Suprapubic skin (tissue), 4 donors: ENCODE measurements at places on chromosomes 7 and 10. TPM values are rescaled to one million over a fixed set of nuclear protein-coding genes. Genes with fewer than 3 reads are reported as not detected.
A peak's percentile ranks its signal among the peaks of the same experiment; 100 is the strongest.

Gene TAS2R5
- 1.1 TPM for total RNA-seq

Gene POU6F2
- not detected for total RNA-seq

Gene ZNF736
- total RNA-seq = 28.6 TPM

Gene KCNIP2
- 1.7 TPM for total RNA-seq

Gene HOXA5
- 13.2 TPM for total RNA-seq

Gene CTNNA3
- 0.25 TPM for total RNA-seq

Gene EFCAB10
- not detected for total RNA-seq

Gene EPHB6
- 207 TPM for total RNA-seq

Gene CDC14C
- total RNA-seq = not detected

Gene PRRT4
- total RNA-seq = 13.0 TPM

Gene H2BK1
- total RNA-seq = not detected

Gene ITGB1
- total RNA-seq = 226 TPM

Gene UNCX
- total RNA-seq = not detected

Gene ACSM6
- 4.7 TPM for total RNA-seq

GRCh38 chr7:73984481-73985205 lies 43.3 kb upstream of the ELN start:
- no peak overlapping the region for H3K4me3 ChIP-seq
- DNase-seq = no peak
- peaks cover 4% of the 10 kb centered on the region for H3K4me1 ChIP-seq
- no peak overlapping the region for H3K27ac ChIP-seq

GRCh38 chr7:22386865-22387264 lies 29.9 kb upstream of the RAPGEF5 start:
- no peak overlapping the region for H3K27ac ChIP-seq
- H3K36me3 ChIP-seq = no peaks in the 10 kb centered on the region
- no peaks in the 10 kb centered on the region for H3K4me1 ChIP-seq
- DNase-seq = no peak
- no peaks in the 10 kb centered on the region for H3K27me3 ChIP-seq
- H3K4me3 ChIP-seq = no peak overlapping the region

DNA sequence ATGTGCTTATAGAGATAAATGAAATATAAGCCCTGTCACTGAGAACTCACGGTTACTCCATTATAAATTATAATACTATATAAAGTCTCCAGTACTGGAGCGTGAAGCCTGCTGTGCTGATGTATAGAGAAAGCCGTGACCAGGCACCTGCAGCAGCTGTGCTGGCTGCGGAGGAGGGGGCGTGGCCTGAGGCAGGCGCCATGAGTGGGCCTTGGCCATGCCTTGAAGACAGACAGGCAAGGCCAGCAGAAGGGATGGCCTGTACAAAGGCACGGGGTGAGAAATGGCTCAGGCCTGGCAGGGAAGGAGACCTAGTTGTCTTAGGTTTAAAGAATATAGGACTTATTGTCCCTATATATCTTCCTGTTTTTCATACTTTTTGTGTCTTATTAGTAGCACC lies 218.5 kb upstream of the STK17A start:
- no peaks in the 10 kb centered on the region for H3K36me3 ChIP-seq
- no peak overlapping the region for H3K4me3 ChIP-seq
- no peaks in the 10 kb centered on the region for H3K4me1 ChIP-seq
- DNase-seq = no peak
- no peak overlapping the region for H3K27ac ChIP-seq
- H3K27me3 ChIP-seq = no peaks in the 10 kb centered on the region

DNA sequence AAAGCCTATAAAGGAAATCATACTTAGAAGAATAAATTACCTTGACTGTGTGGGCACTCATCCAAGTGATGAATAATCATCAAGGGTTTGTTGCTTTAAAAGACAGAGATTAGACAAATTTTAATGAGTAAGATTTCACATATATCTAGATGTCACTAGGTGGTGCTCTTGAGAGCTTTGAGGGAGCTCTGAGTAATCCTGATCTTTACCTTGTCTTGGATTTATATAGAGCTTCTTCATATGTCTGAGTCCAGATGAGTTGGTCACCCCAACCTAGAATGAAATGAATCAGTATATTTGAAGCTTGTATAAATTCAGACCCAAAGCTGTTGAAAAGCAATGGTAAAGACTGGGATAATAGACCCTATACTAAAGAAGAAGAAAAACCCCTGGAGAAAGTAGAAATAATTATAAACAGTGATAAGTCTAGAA lies 3.7 kb downstream of the AGR2 start:
- peaks cover 6% of the 10 kb centered on the region for H3K4me1 ChIP-seq
- H3K27ac ChIP-seq = no peak overlapping the region
- no peak for DNase-seq
- no peaks in the 10 kb centered on the region for H3K36me3 ChIP-seq

- no peak overlapping the region for H3K4me3 ChIP-seq
- no peak for DNase-seq
- peaks cover 63% of the 10 kb centered on the region for H3K4me1 ChIP-seq
- H3K27ac ChIP-seq = no peak overlapping the region
Measured at GRCh38 chr7:101165958-101166647, 734 bp upstream of the VGF start.

DNA sequence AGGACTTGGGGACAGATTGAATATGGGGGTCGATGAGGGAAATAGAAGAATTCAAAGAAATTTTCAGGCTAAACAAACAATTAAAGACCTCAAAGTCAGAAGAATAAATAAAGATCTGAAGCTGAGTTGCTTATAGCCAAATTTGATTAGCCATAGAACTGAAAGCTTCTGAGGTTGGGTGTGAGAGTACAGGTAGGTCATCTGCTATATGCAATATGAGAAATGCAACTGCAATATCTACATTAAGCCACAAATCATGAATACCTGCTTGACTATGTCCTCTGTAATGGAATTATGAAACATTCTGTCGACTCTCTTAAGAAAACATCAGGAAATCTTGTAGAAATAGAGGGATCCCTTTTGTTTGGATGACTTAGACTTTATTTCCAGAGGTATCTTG lies 192.1 kb upstream of the PCDH15 start:
- H3K27me3 ChIP-seq = no peaks in the 10 kb centered on the region
- DNase-seq = no peak
- H3K27ac ChIP-seq = no peak overlapping the region
- no peaks in the 10 kb centered on the region for H3K4me1 ChIP-seq

- H3K4me1 ChIP-seq = no peaks in the 10 kb centered on the region
- no peaks in the 10 kb centered on the region for H3K36me3 ChIP-seq
- no peak overlapping the region for H3K27ac ChIP-seq
Measured at GRCh38 chr10:22016046-22016705, 12.6 kb upstream of the DNAJC1 start.

- no peak overlapping the region for H3K27ac ChIP-seq
- H3K36me3 ChIP-seq = no peaks in the 10 kb centered on the region
- no peak overlapping the region for H3K4me3 ChIP-seq
- H3K4me1 ChIP-seq = peaks cover 9% of the 10 kb centered on the region
- peak; percentile 41 for DNase-seq
Measured at GRCh38 chr10:103545366-103545765, 51.9 kb downstream of the NEURL1 start.

- H3K27ac ChIP-seq = no peak overlapping the region
- no peaks in the 10 kb centered on the region for H3K36me3 ChIP-seq
- no peaks in the 10 kb centered on the region for H3K27me3 ChIP-seq
- H3K4me3 ChIP-seq = no peak overlapping the region
- no peak for DNase-seq
Measured at GRCh38 chr10:536371-536925, 153.0 kb downstream of the DIP2C start.

- H3K27me3 ChIP-seq = no peaks in the 10 kb centered on the region
- peaks cover 4% of the 10 kb centered on the region for H3K36me3 ChIP-seq
- no peak for DNase-seq
- no peak overlapping the region for H3K4me3 ChIP-seq
- H3K4me1 ChIP-seq = no peaks in the 10 kb centered on the region
Measured at GRCh38 chr7:135372222-135372621, 137.7 kb downstream of the CNOT4 start.

GRCh38 chr10:133400624-133401424 lies 6.9 kb downstream of the MTG1 start:
- no peaks in the 10 kb centered on the region for H3K27me3 ChIP-seq
- no peaks in the 10 kb centered on the region for H3K4me1 ChIP-seq
- no peak overlapping the region for H3K27ac ChIP-seq

- no peaks in the 10 kb centered on the region for H3K4me1 ChIP-seq
- no peak for DNase-seq
- no peak overlapping the region for H3K27ac ChIP-seq
Measured at GRCh38 chr7:39407137-39407536, 159.1 kb upstream of the YAE1 start.

DNA sequence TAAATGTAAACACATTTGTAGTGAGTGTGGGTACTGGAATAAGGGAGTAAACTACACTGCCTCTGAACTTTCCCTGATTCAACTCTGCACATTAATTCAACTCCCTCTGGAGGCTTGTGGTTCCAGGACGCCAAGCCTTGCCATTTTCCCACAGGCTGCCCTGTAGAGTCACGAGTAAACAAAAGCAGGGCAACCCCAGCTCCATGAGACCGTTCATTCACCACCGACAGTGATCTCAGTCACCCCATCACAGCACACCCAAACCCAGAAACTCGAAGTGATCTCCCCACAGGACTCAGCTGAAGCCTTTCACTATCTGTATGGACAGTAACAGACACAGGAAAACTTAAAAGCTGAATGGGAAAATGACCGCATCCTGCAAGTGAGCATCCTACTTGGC lies 218.8 kb upstream of the FRMD4A start:
- no peak overlapping the region for H3K27ac ChIP-seq
- H3K36me3 ChIP-seq = peaks cover 3% of the 10 kb centered on the region
- no peaks in the 10 kb centered on the region for H3K27me3 ChIP-seq
- no peak overlapping the region for H3K4me3 ChIP-seq

- no peak overlapping the region for H3K4me3 ChIP-seq
- no peak for DNase-seq
- peaks cover 16% of the 10 kb centered on the region for H3K4me1 ChIP-seq
- H3K27me3 ChIP-seq = peaks cover 5% of the 10 kb centered on the region
- H3K27ac ChIP-seq = no peak overlapping the region
- no peaks in the 10 kb centered on the region for H3K36me3 ChIP-seq
Measured at GRCh38 chr7:100489121-100489520, 5.4 kb downstream of the NYAP1 start.

GRCh38 chr10:2051108-2051507 lies 313.8 kb upstream of the ADARB2 start:
- H3K27ac ChIP-seq = no peak overlapping the region
- no peaks in the 10 kb centered on the region for H3K36me3 ChIP-seq
- DNase-seq = no peak
- H3K4me1 ChIP-seq = no peaks in the 10 kb centered on the region

DNA sequence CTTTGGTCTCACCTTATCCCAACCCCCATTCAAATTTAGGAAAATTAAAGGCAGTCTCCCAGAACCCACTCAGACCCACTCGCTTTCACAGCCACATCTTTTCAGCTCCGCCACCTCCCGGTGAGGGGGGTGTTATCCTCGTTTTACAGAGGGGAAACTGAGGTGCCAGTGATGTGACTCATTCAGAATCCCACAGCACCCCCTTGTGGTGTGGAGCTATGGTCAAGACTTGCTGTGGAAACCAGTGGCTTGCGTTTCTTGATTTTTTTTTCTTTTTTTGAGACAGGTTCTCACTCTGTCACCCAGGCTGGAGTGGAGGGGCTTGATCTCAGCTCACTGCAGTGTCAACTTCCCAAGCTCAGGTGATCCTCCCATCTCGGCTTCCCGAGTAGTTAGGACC lies 27.6 kb downstream of the SLC35G1 start:
- H3K27ac ChIP-seq = no peak overlapping the region
- H3K36me3 ChIP-seq = no peaks in the 10 kb centered on the region
- no peak for DNase-seq

GRCh38 chr10:112843623-112844022 lies 106.4 kb upstream of the TCF7L2 start:
- no peaks in the 10 kb centered on the region for H3K36me3 ChIP-seq
- no peak overlapping the region for H3K4me3 ChIP-seq
- DNase-seq = no peak

- DNase-seq = no peak
- no peaks in the 10 kb centered on the region for H3K27me3 ChIP-seq
- H3K36me3 ChIP-seq = no peaks in the 10 kb centered on the region
- H3K4me1 ChIP-seq = no peaks in the 10 kb centered on the region
- H3K27ac ChIP-seq = no peak overlapping the region
- no peak overlapping the region for H3K4me3 ChIP-seq
Measured at GRCh38 chr10:30959836-30960210, 71.8 kb downstream of the ZNF438 start.

DNA sequence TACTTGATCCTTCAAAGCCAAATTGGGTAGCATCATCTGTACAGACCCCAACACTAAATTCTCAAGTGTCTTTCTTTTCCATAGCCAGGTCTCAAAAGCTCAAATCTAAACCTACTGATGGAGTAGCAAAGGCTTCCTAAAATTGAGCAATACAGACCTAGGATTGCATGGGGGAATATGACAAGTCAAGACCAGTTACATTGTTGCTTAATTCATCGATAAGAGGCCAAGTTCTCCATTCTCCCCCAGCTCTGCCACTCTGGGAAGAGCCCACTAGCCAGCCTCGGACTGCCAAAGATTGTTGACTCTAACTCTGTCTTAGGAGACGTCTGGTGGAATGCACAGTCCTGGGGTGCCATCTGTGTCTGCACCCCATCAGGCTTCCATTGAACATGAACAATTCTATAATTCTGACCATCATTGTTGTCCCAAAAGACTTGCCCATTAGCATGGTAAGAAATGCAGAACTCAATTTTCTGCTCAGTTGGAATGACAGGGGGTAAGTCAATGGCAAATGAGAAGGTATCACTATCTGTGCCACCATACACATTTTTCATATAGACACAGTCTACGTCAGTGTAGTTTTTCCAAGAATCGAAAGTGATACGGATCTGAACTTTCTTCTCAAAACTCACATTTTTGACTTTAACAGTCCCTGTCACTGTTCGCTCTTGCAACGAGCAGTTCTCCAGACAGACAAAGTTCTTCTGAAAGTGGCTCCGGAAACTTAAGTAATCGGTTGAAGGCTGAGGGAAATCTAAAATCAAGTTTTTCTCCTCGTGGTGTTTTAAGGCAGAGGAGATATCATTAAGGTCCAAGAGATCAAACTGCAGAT lies 2.9 kb downstream of the PPP1R3C start:
- H3K36me3 ChIP-seq = peaks cover 4% of the 10 kb centered on the region
- H3K27ac ChIP-seq = no peak overlapping the region
- H3K4me1 ChIP-seq = peaks cover 56% of the 10 kb centered on the region
- no peak for DNase-seq

DNA sequence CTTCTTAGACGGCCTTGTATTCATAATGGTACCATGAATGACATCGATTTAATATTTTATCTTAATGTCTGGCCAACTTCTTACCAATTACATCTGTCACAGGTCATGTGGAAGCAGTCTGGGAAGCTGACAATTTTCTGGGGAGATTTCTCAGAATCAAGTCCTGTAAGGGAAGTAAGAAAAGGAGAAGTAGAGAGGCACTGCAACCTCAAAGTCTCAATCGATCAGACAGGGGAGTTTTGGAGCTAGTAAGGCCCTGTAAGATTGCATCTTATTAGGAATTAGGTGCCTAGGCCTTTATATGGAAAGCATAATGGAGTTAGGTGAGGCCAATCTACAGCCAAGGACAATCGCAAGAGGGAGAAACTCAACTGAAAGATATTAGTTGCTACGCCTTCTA lies 694.6 kb upstream of the SORCS1 start:
- H3K27ac ChIP-seq = no peak overlapping the region
- H3K27me3 ChIP-seq = no peaks in the 10 kb centered on the region
